ENCODE measurements at places on chromosomes 3 and 15. TPM values are rescaled to one million over a fixed set of nuclear protein-coding genes. Genes with fewer than 3 reads are reported as not detected.

WDR48 gene
- 69.8 TPM for total RNA-seq

ROPN1B gene
- not detected for total RNA-seq

TTC21A gene
- 3.9 TPM for total RNA-seq

RTP2 gene
- total RNA-seq = not detected

- no peak for DNase-seq
Measured at GRCh38 chr3:26596335-26596734, 26.2 kb upstream of the LRRC3B start.

DNA sequence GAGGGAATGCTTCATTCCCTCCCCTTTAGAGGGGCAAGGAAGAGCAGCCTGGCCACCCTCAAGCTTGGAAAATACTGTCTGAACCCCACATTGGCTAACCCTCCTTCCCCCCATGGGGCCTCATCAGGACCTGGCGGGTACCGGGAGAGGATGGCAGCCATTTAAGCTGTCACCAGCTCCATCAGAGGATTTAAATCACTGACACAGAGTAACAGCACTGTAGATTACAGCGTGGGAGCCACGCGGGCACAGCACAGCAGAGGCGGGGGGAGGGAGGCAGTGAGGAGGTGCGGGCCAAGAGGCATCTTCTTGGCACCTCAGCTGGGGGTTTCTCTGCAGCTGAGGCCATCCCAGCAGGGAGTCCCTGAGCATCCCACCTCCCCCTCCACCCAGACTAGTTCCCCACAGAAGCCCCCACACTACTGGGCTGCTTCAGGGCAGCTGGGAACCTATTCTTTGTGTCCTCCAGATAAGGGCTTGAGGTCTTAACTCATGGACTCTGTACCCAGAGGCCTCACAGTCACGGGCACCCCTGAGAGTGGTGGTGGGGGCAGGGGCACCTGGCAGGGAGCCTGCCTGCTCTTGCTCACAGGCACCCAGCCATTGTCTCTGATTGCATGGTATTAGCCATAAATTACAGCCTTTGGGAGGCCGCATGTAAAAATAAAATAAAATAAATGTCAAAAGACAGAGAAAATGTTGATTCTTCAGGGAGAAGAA lies 21.9 kb upstream of the CACNA2D2 start:
- no peak for DNase-seq
